ENCODE measurements at places on chromosomes 5 and 9.

DNA sequence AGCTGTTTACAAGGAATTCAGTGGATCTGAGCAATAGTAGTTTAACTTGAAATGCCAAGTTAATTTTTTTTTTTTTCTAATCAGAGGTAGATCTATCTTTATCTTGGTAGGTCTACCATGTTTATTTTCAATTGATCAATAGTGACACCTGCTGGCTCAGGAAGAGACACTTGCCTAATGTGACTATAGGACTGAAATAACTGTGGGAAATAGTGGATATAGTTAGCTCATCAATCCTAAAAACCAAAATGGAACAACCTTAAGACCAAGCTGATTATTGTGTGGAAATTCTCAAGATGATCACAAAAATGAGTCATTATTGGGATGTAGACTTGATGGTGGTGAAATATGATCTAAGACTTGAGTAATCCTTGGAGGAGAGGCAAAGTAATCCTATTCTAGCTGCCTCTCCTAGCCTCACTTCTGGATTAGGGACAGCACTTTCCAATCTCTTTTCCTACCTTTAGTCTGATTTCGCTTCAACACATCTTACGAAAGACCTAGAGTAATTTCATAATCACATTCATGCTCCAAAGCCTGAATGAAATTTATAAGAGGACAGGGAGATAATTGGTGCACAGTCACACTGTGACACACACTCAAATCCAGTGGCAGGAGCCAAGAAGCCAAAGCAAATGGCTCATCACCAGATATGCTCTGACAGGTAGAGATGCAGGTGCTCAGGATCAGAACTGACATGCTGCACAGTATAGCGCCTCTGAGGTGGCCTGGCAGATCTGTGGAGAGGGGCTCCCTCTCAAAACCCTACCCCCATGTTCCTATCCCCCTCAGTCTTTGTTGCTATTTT lies 156.3 kb downstream of the HMHB1 start:
- DNase-seq: no peak

DNA sequence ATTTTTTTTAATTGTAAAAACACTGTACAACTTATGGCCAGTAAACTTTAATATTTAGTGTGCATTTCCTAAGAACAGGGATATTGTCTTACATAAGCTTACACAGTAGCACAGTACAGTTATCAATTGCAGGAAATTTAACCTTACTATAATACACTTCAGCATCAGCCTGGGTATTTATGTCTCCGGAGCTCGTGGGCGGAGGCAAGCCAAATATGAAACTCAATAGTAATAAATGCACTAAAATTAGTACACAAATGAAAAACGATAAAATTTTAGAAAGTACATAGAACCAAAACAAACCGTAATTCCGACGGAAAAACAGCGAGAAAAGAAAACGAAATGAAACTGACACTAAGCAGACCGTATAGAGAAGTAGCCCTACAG lies 91.2 kb downstream of the ANXA2R start:
- DNase-seq: no peak

- DNase-seq: peak; percentile 80
These were observed 59.0 kb downstream of the MAT2B start for GRCh38 chr5:163564321-163564938.

- DNase-seq: no peak
These were observed 2.6 kb upstream of the NFIL3 start for GRCh38 chr9:91426123-91426745.

DNA sequence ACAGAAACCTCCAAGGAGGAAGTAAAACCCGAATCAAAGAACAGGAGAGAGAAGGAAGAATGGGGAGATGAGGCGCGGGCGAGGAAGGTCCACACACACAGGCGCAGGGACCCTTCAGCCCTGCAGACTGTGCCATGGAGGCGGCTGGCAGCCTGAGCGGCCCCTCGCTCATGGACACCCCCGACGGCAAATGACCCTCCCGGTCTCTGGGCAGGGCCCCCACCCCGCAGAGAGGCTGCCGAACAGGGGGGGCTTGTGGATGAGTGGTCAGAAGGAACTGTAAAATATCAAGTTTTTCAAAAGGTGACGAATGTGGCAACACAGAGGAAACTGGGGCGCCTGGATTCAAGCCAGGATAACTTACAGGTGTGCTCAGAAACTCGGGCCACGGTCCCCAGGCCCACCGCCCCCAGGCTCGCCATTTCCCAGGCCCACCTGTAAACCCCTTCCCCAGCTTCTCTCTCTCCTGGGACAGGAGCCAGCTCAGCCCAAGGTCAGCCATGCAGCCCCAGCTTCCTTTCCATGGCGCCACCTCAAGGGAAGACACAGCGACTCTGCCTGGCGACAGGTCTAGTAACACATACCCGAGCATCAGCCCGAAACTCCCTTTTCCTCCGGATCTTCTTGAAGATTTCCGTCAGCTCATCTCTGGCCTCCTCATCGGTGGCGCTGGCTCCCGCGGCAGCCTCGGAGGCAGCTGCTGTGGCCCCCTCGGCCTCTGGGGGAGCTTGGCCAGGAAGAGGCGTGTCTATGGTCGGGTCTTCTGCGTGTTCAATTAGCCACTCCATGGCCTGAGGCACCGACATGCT lies 16.5 kb downstream of the UBAC1 start:
- no peak for DNase-seq

GRCh38 chr9:135402048-135402738 lies 77.4 kb upstream of the PPP1R26 start:
- no peak for DNase-seq

DNA sequence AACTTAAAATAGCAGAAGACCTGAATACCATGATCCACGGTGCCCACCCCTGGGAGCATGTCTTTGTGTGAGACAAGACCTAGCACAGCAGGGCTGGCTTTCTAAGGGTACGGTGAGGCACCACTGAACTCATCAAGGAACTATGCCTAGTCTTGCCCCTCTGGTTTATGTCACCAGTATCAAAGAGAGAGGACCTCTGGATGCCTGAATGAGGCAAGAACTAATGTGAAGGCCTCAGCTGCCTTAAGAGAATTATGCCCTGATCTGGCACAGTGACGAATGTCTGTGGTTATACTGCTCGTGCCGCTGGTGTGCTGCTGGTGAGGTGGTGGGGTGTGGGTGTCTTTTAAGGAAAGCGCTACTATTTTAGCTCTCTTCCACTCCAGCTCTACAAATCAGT lies 23.0 kb downstream of the NREP start:
- no peak for DNase-seq

DNA sequence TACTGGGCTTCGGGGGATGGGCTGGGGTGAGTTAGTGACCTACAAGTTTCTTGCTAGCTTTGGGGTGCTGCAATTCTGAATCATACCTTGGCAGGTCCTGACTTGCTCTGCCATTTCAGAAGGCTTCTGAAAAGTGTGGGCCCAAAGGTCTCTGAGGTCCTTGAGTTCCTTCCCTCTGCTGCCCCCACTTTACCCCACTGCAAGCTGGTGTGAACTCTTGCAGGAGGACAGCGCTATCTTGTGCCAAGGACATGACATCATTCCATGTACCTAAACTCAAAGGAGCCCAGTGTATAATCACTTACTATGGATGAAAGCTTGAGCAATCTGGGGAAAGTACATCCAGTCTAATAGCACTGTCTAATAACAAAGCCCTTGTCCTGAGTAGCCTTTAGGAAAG lies 157.4 kb downstream of the RMI1 start:
- no peak for DNase-seq

GRCh38 chr5:5089895-5090649 lies 50.1 kb upstream of the ADAMTS16 start:
- no peak for DNase-seq

DNA sequence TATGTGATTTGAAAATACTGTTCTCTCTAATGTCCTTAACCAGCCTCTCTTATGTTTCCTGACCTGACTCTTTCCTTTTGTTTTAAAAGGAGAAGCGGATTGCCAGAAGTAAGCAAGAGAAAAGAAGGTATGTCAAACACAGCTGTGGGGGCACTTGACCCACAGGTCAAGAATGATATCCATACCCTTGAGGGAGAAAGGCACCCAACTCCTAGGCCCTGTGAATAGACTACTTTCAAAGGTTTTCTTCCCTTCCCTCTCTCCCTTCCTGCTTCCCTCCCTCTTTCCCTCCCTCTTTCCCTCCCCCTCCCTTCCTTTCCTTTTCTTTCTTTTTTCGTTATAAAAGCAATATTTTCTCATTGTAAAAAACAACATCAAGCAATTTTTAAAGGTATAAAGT lies 306.8 kb downstream of the TRPM3 start:
- DNase-seq: no peak

DNA sequence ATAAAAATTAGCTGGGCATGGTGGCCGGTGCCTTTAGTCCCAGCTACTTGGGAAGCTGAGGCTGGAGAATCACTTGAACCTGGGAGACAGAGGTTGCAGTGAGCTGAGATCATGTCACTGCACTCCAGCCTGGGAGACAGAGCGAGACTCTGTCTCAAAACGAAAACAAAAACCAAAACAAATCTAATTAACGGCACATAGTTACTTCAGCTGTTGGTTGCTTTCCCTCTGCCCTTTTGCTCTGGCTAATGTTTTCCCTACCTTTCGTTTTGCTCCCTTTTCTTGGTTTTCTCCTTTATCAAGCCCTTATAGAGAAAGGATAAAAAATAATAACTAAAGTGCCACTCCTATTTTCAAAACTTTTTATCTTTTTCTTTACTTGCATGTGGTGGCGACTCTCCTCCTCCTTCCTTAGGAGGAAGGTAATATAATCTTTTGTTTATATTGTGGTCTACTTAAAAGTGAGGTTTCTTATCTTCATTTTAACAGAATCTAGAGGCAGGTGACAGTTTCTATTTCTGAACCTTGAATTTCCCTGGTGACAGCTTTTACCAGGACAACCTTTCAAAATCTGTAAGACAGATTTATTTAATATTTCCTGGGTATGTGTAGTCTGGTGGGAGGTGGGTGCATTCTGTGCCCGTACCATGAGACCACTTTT lies 125.4 kb downstream of the ARHGEF28 start:
- DNase-seq: no peak

DNA sequence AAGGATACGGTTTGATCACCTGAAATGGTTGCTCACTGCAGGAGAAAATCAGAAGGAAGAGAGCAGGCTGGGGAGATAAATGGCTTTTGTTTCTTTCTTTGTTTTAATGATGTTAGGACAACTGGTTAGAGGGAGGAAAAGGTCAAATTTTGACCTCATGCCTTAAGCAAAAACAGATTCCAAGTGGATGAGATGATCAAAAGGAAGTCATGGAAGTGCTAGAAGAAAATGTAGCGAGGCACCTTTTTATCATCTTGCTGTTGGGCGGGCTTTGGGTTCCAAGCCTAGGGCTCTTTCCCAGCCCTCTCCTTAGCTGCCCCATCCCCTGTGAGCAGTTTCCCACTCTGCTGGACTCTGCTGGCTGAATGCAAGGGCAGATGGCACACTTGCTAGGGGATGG lies 127.9 kb downstream of the ADAMTS2 start:
- DNase-seq: no peak

DNA sequence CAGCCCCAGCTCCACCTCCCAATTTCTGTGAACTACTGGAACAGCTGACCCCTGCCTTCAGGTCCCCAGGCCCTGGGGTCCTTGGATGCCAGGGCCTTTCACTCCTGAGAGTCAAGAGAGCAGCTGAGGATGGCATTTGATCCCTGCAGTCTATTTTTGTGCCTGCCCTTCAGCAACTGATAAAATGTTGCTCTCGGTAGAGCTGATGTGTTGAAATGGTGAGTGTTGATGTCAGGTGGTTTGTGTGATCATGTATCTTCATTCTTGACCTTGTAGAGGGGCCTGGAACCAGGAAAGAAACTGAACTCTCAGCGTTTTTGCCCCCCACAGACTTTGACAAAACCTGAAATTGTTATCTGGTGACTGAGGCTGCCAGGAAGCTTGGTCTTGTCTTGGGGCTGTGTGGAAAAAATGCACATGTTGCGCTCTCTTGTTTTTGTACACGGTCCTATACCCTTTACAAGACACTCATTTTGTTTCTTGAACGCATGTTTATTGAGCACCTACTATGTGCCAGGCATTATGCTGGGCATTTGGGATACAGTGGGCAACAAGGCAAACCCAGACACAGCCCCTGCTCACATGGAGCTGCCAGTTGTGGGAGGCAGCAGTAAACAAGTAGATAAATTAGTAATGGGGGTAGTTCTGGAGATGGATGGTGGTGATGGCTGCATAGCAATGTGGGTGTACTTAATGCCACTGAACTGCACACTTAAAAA lies 78.3 kb downstream of the PPARGC1B start:
- DNase-seq: no peak

GRCh38 chr5:88661806-88662207 lies 221.2 kb downstream of the MEF2C start:
- no peak for DNase-seq

DNA sequence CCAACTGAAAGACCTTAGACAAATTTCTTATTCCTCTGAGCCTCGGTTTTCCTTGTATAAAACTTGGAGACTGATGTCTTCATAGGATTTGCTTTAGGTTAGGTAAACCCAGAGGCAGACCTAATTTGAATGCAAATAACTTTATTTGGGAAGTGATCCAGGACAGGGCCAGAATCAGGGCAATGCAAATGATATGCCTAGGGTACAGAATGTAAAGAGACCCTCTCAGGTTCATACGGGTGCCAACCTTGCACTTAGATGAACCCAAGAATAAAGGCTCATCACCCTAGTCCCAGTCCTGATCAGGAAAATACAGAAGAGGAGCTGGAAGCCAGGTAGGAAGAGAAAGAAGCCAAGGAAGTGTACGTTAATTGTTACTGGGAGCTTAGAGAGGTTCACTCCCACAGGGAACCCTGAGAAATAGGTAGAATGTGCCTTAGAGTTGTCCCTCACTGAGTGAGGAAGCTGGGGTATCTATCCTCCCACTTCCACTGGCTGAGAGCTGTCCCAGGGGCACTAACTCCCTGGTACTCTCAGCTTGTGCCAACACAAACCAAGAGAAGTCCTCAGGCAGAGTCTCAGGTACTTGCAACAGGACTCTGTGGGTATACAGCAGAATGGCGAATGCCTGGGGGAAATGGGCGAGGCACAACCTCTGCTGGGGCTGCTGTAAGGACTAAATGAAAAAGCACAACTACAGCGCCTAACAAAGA lies 3.1 kb upstream of the HK3 start:
- no peak for DNase-seq

DNA sequence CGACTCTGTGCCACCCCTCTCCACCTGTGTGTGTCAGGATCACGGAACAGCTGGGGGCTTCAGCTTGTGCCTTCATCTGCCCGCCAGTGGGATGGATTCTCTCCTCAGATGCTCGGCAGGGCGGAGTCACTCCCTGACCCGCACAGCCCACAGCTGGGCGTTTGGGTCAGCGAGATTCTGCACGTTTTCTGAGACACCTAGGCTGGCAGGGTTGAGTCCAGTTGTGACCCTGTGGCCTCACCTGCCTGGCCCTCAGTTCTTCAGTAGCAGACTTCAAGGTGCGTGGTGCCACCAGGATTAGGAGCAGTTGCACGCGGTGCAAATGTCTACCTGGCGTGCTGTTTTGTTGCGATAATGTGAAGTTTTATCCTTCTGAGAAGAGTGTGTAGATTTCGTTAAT lies 5.0 kb downstream of the NDUFS6 start:
- DNase-seq: no peak

- no peak for DNase-seq
These were observed 259.8 kb downstream of the NDUFS4 start for GRCh38 chr5:53820119-53820801.

All from head of caudate nucleus (tissue), 42 donors.